Activated T-cell treated with anti-CD3 and anti-CD28 coated beads, Interleukin-2, amount 50 U/mL, for 72 hours (primary cell): ENCODE measurements at places on chromosomes 1 and 21.
A peak's percentile ranks its signal among the peaks of the same experiment; 100 is the strongest.

DNA sequence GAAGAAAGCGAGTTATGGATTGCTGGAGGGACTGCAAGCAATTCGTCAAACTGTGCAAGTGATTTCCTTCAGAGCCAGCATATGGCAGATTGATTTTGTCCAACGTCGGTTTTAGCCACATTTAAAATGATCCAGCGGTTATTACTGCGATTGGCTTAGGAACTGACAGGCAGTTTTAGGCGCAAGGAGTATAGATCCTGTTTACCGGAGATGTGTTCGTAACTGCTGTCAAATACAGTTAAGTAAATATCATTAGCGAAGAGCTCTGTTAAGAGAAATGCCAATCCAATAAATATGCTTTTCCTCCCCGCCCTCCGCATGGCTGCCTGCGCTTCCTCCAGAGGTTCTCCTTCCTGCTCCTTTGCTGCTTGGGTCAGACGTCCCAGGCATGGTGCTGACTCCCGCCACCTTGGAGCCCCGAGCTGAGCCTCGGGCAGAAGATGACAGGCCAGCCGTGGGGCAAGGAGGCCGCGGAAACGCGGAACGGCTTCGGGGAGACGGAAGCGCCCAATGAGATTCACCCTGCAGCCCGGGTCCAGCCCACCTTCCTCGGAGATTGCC lies 9.4 kb upstream of the BARHL2 start:
- DNase-seq, result no peak

GRCh38 chr1:66013371-66013770 lies 220.7 kb downstream of the PDE4B start:
- no peak for DNase-seq

DNA sequence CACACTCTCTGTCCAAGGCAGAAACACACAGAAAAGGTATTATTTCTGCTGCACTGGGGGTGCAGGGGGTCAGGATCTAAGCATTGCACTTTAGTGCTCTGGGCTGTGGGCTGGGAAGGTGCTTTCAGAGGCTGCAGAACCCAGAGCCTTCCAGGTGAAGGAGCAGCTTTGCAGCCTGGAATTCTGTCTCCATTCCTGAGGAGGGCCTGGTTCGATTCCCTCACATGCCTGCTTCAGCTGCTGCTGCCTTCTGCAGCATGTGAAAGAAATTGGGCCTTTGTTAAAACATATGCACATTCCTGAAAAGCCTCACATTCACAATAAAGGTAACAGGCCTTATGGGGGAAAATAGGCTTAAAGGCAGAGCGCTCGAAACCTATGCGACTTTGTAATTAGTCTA lies 35.9 kb downstream of the VTCN1 start:
- DNase-seq, result no peak

- DNase-seq, result peak; percentile 95
Observed at GRCh38 chr1:35192056-35192852, 691 bp downstream of the SFPQ start.

- DNase-seq, result no peak
Observed at GRCh38 chr1:57348921-57349320, 74.9 kb downstream of the DAB1 start.

- no peak for DNase-seq
Observed at GRCh38 chr1:14732728-14733047, 134.2 kb downstream of the KAZN start.

DNA sequence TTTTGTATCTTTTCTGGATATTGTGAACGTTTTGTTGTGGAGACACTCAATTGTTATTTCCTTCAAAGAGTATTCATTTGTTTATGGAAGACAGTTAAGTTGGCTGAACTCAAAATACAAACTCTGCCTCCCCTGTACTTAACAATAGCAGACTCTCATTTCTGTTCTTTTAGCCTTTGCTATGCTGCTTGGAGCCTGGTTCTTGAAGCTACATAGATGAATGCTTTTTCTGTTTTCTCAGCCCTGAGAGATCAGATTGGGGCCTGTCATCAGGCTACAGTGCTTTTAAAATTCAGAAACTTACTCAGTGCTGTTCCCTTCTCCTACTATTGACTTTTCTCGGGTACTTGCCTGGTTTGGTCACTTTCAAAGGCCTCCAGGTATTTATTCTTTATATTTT lies 215.7 kb upstream of the LYPLAL1 start:
- DNase-seq, result no peak

GRCh38 chr1:225881081-225881958 lies 860 bp downstream of the TMEM63A start:
- DNase-seq, result peak; percentile 54

DNA sequence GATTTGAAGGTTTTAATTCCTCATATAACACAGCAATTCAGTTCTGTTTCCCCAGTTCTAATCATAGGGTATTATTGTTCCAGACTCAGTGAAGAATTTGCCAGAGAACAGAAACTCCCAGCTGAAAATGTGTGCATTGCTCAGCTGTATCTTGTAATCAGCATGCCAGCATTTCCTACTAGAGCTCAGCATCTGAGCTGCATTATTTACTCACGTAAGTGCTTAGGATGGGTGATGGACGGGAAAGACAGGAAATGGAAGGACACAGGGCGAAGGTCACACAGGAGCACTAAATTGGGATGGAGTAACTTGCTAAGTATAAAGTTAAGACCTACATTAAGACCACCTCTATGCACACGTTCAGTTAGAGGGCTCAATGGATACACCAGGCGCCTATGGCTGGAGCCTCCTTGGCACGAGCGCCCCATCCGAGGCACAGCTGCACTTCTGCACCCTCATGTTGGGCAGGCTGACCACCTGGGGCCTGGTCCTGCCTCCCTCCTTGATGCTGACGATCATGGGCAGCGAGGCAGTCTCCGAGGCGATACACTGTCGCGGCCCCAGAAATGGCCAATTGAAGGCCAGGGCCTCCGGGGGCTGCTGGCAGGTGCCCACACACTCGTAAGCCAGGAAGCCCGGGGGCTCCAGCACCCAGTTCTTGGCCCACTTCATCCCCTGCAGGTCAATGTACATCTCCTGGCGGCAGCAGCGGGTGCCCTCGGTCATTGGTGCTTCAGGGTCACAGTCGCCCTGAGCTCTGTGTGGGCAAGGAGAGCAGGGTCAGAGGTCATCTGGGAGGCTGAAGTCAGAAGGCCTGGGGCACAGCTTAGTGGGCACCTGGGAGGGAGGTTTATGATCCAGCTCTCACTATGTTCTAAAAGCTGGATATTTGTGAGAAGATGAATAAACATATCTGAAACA lies 3.7 kb downstream of the LEFTY2 start:
- DNase-seq, result no peak

- peak; percentile 75 for DNase-seq
Observed at GRCh38 chr1:201191653-201192260, 1.1 kb downstream of the IGFN1 start.

GRCh38 chr21:30479259-30479658 lies 908 bp downstream of the KRTAP19-1 start:
- no peak for DNase-seq

GRCh38 chr1:158126425-158126824 lies 54.3 kb upstream of the CD1D start:
- DNase-seq, result no peak

GRCh38 chr1:53348486-53349368 lies 20.9 kb upstream of the LRP8 start:
- DNase-seq, result no peak

- DNase-seq, result no peak
Observed at GRCh38 chr1:60731321-60731720, 351.0 kb upstream of the NFIA start.

- DNase-seq, result no peak
Observed at GRCh38 chr1:230391776-230392535, 34.2 kb downstream of the PGBD5 start.

DNA sequence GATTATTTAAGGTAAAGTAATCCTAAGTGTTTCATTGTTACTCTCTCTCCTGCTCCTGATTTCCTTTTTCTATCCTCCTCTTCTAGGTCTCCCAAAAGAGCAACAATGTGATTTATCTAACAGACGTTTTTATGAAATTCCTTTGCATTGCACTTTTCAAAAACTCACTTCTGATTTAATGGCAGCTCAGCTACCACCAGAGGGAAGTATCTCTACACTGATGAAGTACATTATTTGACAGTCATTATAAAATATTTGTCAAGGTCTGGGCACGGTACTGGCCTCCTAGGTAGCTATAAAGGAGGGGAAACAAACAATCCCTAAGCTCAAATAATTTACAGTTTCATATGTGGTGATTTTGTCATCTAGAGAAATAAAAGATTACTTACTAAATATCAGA lies 15.6 kb downstream of the TMPRSS15 start:
- DNase-seq, result no peak

DNA sequence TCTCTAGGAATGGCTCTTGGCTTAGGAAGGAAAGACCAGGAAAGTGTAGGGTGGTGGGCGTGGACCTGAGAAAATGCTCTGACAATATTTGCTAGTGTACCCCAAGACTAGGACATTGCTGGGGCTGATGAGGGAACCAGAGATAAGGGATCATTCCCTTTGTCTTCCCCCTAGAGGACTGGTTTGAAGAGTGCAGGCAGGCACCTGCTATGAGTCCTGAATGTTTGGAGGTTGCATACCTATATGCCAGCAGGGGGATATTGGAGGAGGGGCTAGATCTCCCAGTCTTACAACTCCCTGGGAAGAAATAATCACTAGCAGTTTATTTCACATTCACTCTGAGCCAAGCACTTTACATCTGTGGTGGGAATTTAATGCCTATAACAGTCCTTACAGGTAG lies 6.0 kb upstream of the BCL10 start:
- no peak for DNase-seq

GRCh38 chr1:108179018-108179417 lies 21.1 kb downstream of the SLC25A24 start:
- no peak for DNase-seq

- DNase-seq, result no peak
Observed at GRCh38 chr1:155910621-155911121, 478 bp downstream of the RIT1 start.

- DNase-seq, result no peak
Observed at GRCh38 chr1:29200906-29201594, 19.4 kb upstream of the SRSF4 start.

GRCh38 chr1:110206261-110206920 lies 3.7 kb upstream of the KCNC4 start:
- DNase-seq, result no peak

DNA sequence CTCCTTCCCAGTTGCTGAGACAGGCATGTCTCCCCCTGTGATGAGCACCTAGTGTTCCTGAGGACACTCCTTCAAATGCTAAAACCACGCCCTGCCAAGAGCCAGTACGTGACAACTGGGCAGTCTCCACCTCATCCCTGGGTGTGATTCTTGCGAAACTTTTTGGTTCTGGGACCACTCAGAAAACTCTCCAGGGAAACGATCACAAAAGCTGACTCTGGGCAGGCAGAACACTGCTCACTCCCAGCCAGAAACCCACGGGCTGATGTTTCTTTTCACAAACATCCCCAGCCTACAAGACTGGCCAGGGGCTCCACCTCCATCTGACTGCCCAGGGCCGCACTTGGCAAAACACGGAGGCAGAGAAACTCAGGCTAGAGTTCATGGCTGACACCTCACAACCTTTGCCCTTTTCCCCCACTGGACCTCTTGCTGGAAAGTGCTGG lies 24.4 kb downstream of the DHRS3 start:
- DNase-seq, result no peak

DNA sequence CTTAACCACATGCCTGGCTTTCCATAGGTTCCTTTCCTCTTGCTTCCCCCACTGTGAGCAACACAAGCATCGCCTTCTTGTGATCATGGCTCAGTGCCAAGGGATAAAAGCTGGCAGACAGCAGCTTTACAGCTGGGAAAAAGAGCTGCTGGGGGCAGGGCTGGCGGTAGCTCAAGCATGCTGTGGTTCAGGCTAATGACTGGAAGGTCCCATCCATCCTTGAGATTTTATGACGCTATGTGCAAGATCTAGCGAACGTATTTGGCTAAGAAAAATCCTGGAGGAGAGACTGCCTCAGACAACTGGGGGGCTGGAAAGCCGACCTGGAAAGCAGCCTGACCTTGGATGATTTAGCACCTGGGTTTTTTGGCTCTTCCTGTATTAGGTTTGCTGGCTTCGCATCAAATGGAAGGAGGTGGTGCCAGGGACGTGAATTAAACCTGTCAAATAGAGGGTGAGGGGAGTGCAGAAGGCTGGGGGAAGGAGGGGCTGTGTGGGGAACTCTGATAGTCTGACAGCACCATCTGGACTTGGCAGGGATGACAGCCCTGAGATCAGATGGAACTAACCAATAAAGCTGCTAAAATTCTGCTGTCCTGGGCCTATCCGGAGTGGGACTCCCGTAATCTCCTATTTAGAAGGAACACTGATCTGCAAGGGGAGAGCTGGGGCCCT lies 34.8 kb downstream of the ZMYND12 start:
- no peak for DNase-seq

DNA sequence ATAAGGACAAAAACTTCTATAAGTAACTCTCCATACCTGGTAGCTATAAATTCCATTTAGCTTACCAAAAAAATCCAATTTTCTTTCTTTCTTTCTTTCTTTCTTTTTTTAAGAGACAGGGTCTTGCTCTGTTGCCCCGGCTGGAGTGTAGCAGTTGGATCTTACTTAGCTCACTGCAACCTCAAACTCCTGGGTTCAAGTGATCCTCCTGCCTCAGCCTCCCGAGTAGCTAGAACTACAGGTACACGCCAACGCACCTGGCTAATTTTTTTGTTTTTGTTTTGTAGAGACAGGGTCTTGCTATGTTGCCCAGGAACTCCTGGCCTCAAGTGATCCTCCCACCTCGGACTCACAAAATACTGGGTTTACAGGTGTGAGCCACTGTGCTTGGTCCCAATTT lies 75.5 kb downstream of the EPS15 start:
- DNase-seq, result no peak

DNA sequence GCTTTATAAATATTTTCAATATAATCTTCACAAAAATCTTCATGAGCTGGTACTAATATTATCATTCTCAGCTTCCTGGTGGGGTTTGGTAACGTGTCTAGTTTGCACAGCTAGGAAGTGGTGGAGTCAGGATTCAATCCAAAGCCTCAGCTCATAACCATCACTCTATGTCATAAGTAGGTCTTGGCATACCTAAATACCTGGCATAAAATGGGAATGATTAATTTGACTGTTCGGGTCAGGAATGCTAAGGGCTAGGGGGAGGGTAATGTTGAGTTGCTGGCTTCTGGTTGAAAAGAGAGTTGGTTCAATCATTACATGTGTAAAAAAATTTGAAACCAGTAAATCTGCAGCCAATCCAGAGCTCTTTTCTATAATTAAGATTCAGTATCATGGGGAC lies 5.6 kb upstream of the SAMSN1 start:
- no peak for DNase-seq
